ENCODE measurements at places on chromosomes 3 and 15.

DNA sequence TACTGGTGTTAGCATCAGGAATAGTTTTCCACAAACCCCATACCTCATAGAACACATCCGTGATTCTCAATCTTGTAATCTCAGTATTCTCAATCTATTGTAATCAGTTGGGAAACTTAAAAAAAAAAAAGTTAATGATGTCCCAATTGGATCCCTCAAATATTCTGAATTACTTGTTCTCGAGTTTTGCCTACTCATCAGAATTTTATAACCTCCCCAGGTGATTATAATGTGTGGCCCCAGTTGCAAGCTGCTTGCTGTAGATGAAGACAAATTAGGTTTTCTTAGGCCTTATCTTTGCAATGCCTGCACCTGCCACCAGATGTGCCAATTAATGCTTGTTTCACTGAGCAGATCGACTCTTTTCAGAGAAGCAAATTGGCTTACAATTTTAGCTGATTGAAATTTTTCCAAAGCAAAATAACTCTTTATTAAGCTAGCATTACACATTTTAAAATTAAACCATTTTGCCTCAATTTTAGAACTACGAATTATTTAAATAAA is 19.0 kb upstream of the DIPK2A start:
- DNase-seq: no peak

GRCh38 chr3:194910414-194910984 is 224.8 kb downstream of the FAM43A start:
- no peak for DNase-seq

DNA sequence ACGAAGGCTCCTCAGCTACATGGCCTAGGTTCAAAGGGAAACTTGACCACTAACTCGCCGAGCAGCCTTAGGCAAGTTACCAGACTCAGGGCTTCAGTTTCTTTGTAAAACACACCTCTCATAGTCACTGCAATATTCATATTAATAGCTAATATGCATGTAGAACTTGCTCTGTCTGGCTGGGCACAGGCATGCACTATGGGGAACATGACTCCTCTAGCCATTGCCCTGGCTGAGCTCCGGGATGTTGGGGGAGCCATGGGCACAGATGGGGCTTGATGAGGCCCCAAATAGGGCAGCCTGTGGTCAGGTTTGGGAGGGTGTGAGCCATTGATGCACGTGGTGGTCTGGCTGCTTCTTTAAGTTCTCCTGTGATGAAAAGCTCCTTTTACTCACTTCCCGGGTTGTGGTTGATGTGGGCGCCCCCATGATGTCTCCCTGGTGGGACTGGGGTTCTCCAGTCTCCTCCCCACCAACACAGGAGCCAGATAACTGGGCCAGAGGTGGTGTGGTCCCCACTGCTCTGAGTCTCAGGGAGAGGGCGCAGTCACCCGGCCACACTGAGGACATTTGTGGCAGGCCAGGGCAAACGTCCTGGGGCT is 29.4 kb upstream of the DUSP7 start:
- DNase-seq: peak; percentile 39

DNA sequence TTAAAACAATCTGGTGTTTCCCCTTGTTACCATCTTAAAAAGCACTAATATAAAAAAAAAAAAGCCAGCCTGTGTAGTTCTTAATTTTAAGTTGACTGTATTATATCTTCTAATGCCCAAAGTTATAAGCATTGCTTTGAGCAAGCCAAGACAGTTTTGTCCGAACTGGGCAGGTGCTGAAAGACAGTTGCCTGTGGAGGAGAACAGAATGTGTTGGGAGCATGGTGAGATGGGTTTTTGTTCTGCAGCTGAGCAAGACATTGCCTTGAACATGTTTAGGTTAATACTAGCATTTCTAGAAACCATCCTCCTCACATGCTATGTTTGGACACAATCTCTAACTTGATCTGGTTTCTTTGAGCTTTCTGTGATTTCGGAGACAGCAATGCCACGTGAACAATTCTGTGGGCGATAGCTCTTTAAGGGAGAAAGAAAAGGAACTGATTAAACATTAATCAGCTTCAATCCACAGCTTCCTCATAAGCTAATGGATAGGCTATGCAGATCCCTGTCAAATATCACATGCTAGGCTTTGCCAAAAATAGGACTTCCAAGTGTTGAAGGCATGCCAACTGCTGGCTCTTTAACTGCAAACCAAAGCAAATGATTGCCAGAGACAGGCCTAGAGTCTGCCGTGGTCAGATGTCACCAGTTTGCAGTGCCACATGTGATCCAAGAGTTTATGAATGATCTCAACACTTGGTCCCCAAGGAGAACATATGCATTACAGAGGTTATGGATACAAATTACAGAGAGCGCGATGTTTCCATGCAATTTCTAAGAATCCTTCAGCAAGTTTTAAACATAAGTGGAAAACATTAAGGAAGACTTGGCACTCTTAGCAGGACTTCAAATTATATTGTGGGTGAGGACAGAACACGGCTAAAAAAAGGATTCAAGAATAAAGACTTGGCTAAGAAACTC is 428.1 kb downstream of the ROBO2 start:
- no peak for DNase-seq

DNA sequence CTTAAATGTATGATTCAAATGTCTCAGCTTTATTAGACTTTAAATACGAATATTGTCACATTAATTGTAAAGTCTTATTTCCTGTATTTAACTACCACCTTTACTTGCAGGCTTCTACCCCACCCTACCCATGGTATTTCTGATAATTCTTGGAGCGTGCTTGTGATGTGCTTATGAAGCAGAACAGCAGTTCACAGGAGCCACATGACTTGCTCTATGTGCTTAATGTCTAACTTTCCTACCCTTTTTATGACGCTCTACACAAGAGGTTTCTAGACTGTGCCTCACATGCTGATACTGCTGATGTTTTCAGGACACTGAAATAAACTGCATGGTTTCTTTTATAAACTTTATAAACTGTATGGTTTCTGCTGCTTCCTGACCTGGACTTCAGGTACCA is 553.5 kb upstream of the CCDC54 start:
- DNase-seq: no peak

- no peak for DNase-seq
These were observed 11.5 kb downstream of the RASGRP1 start for GRCh38 chr15:38553071-38553470.

Data from osteoblast (primary cell).